WTC11 (cell line): ENCODE measurements at places on chromosomes 5 and 9.
A peak's percentile ranks its signal among the peaks of the same experiment; 100 is the strongest.

- no peak for DNase-seq
Observed at GRCh38 chr5:169717288-169717687, 80.2 kb downstream of the DOCK2 start.

GRCh38 chr9:137488327-137488653, 29.2 kb upstream of the NSMF start:
- DNase-seq: no peak

DNA sequence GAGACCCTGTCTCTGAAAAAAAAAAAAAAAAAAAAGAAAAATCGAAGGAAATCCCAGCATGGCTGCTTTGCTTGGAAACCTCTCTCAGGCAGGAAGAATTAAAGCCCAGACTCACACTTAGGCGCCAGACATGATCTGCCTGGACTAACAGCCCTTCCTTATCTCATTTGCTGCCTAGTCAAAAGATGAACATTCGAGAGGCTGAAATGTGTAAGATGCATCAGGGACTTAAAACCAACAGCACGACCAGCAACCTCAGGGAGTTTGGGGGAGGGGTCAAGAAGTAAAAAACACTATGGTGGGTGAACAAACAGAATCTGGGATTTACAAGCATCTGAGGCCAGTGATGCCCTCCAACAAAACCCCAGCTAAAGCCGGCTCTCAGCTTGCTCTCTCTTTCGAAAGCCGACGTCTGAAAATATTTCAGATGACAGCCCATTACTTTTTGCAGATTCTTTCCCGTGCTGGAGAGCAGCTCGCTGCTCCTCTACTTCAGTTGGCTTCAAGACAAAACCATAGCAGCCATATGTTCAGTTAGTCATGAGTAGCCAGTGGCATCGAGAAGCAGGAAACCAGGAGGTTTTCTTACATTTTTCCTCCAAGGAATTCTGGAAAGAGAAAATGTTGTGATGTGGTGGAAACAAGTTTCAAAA, 249.9 kb downstream of the MARCHF11 start:
- DNase-seq: no peak

GRCh38 chr9:129176701-129177442, 1.2 kb downstream of the IER5L start:
- DNase-seq: peak; percentile 41

- no peak for DNase-seq
Observed at GRCh38 chr5:42555797-42556196, 132.6 kb downstream of the GHR start.

DNA sequence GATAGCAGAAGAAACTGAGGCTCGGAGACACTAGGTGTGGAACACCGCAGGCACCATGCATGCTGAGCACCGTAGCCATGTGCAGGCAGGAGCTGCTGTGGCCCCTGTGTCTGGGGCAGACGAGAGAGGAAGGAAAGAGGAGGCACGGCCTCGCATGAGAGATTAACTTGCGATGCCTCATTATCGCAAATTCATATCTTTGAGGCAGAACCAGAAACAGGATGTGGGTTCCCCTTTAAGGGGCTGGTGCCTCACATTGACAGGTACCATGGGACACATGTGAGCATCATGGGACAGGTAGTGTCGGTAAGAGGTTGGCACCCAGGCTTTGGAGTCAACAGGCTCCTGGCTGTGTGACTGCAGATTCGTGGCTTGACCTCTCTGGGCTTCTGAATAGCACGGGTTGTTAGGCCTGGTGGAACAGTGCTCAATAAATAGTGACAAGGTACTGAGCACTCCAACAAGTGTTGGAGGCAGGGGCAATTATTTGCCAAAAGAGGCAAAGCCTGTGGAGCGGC, 40.8 kb downstream of the NAIF1 start:
- DNase-seq: no peak

DNA sequence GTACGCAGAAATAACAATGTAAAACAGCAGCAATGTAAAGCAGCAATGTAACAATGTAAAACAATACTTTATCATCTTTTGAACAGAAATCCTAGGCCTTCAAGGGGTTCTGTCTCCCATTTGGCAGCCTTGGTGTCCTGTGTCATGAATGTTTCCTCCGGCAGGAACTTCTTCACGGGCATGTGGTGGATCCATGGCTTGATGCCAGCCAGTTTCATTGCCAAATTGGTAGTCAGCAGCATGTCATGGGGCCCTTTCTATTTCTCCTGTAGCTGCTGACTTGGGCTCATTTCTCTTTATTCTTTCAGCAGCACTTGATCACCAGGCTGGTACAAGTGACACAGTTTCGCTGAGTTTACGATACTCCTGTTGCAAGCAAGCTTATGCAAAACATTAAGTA, 275.3 kb downstream of the HTR1A start:
- DNase-seq: no peak

DNA sequence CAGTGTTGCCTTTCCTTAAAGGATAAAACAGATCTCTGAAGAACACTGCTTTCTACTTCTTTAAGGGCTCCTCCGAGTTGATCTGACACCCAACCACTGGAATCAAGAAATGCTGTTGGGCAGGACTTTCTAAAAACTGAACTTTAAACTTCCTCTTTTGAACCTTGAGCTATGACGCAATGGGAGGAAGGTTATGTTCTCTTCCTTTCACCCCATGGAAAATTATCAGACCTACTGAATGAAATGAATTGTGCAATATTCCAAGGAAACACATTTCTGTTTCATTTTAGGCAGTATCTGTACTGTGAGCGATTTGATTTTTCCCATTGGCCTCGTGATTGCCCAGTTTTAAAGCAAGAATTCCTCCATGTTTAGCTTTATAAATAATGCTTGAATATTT, 206.0 kb upstream of the PRR16 start:
- no peak for DNase-seq

- DNase-seq: peak; percentile 53
Observed at GRCh38 chr5:32710550-32711361, at the start of gene NPR3. Gene NPR3 (plus strand): TSS chr5:32711321. CDS start chr5:32711777, 456 bp downstream.

GRCh38 chr5:34034534-34035327, 8.3 kb downstream of the C1QTNF3 start:
- no peak for DNase-seq

GRCh38 chr9:120389300-120389699, 190.7 kb downstream of the CDK5RAP2 start:
- no peak for DNase-seq

DNA sequence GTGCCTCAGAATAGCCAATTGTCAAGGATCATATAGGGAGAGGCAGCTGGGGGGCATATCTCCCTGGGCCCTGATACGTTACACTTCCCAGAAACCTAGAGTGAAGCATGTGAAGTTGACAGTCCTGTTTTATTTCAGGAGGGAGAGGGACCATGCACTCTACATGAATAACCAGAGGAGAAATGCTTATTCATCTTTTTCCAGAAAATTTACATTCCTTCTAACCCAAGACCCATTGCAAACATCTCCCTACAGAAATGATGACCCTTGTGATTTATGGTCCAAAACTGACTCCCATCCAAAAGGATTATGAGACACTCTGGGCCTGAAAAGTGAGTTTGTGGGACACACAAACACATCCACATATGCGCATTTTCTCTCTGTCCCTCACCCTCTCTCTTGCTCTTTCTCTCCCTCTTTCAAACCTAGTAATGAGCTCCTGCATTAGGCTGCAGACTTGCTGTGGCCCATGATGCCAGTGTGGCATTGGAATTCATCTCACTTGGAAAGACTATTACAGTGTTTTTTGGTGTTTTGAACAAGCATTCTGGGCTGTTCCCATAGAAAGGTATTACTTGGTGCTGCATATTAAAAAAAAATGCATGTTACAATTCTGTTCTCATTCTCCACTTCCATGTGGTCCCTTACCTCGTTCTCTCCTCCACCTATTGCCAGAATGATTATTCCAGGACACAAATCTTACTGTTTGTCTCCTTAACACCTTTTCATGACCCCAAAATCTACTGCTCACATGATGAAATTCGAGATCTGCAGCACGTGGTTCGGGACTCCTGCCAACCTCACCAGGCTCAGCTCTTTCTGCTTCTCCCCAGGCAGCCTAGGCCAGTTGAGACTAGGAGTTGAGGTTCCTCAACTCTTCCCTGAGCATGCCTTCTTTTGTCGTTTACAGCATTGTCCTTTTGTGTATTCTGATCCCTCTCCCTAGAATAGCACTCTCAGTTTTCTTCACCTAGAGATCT, 451.3 kb upstream of the KLF4 start:
- no peak for DNase-seq

GRCh38 chr9:98334796-98335195, 79.3 kb upstream of the TBC1D2 start:
- no peak for DNase-seq

- no peak for DNase-seq
Observed at GRCh38 chr9:20606652-20607051, 15.6 kb downstream of the MLLT3 start.

DNA sequence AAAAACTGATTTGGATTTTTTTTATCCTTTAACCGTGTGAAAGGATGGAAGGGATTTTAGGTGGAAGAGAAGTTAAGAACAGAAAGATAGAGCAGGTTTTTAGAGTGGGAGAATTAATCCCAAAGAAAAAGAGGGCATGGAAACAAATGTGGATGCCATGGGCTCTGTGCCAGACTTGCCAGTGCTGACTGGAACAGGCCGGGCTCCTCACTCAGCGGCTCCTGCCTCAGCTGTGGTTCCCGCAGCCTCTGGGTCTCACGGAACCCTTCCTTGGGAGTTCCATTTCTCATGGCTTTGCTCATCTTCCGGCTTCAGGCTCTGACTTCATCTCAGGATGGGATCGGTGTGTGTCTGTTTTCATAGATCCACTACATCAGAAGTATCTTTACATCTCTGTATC, 30.4 kb upstream of the SLC2A8 start:
- no peak for DNase-seq

DNA sequence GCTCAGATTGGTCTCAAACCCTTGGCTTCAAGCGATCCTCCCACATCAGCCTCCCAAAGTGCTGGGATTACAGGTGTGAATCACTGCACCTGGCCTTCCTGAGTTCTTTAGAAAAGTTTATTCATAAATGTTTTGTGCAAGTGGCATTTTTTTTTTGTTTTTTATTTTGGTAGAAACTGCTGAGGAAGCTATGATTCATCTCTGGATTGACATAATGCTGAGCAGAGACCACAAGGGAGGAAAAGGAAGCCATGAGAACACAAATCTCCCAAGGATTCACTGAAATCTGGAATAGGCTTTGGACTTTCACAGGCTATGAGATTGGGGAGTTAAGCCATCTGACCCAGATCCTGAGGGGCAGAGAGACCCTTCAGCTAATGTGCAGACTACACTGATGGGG, 3.4 kb upstream of the SLC46A2 start:
- DNase-seq: no peak

DNA sequence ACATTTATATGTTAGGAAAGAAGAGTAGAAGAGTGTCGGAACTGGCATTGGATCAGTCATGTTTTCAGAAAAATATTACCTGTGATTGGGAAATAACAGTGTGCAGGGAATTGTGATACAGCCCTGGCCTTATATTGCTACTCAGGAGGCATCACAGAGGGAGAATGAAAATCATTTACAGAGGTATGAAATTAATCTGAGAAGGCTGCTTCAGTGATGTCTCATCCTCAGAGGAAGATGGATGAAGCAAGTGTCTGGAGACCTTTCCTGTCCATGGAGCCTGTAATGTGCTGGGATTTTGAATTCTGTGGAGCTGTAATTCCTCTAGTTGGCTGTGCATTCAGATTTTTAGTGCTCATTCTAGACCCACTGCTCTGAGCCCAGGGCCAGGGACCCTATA, 3.8 kb downstream of the ACTBL2 start:
- DNase-seq: no peak
